ENCODE measurements at places on chromosomes 11 and 22.

GRCh38 chr22:29555065-29555644 is 1.6 kb upstream of the THOC5 start:
- no peak for DNase-seq

DNA sequence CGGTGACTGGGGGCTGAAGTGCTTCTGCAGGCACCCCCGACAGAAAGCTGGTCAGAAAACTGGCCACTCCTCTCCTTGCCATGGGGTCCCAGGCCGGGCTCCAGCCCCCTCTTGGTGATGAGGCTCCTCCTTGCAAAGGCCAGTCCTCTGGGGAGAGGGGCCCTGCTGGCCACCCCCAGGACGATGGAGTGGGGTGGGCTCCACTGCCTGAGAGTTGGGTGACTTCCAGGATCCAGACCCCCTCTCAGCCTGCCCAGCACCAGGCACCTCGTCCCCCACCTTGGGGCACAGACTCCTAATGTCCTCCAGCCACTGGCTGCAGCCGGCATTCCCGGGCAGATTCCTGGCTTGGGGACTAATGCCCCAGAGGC is 441 bp upstream of the RPS6KA4 start:
- DNase-seq: no peak

DNA sequence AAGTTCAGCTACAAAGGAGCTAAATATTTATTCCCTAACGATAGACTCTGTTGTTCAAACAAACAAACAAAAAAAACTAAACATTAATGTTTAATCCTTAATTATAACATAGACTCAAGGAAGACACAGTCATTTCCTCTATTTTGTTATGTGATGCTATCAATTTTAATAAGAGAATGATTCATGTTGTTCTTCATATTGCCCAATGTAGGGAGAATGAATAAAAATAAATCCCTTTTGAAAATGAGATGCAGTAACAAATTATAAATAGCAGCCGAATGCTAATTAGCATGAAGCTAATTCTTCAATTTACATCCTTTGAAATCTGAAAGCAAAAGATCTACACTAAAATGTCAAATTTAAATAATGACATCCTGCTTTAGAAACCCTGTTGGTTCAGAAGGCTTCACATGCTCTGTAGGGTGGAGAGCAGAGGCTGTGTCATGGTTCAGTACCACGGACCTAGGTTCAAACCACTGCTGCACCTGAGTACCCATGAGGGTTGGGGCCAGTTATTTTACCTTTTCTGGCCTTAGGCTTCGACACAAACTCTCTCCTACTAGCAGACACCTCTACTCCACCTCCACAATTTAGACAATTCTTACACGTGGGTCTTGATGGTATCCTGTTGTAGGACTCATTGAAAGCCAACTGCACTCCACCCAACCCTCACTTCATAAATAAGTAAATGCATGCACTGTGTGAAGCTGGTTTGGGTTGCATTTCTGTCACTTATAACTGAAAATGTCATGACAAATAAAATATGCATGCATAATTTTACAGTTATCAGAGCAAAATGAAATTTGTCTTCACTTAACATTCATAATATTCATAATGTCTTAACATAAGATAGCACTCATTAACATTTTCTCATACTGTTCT is 89.0 kb downstream of the RRAS2 start:
- DNase-seq: no peak

- no peak for DNase-seq
Observed at GRCh38 chr22:27614006-27614649, 187.4 kb downstream of the MN1 start.

DNA sequence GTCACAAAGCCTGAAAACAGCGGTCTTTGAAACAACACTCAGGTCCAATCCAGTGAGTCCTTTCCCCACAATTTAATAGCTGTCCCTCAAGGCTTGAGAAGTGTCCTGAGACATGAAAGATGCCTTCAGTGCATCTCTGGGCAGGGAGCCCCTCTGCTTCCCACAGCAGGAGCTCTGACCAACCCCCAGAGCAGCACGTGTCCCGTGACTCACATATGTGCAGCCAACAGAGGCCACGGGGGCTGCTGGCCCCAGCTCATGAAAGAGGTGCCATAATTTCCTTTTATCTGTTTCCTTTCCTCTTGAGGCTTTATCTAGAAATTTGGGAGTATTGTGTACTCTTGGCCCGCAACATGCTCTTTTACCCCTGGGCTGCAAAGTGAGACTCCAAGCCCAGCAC is 33.2 kb upstream of the LMO1 start:
- no peak for DNase-seq

GRCh38 chr11:10725114-10725906 is 25.7 kb upstream of the CTR9 start:
- no peak for DNase-seq

GRCh38 chr11:445765-446588 is 4.1 kb upstream of the PTDSS2 start:
- no peak for DNase-seq

GRCh38 chr11:128047026-128047425 is 540.3 kb downstream of the ETS1 start:
- DNase-seq: no peak

- no peak for DNase-seq
Observed at GRCh38 chr11:68841718-68842426, at the start of gene CPT1A. Gene CPT1A (minus strand): TSS chr11:68841916. CDS start chr11:68815474, 26,442 bp downstream.

GRCh38 chr22:39723899-39724351 is 153.4 kb downstream of the CACNA1I start:
- no peak for DNase-seq

DNA sequence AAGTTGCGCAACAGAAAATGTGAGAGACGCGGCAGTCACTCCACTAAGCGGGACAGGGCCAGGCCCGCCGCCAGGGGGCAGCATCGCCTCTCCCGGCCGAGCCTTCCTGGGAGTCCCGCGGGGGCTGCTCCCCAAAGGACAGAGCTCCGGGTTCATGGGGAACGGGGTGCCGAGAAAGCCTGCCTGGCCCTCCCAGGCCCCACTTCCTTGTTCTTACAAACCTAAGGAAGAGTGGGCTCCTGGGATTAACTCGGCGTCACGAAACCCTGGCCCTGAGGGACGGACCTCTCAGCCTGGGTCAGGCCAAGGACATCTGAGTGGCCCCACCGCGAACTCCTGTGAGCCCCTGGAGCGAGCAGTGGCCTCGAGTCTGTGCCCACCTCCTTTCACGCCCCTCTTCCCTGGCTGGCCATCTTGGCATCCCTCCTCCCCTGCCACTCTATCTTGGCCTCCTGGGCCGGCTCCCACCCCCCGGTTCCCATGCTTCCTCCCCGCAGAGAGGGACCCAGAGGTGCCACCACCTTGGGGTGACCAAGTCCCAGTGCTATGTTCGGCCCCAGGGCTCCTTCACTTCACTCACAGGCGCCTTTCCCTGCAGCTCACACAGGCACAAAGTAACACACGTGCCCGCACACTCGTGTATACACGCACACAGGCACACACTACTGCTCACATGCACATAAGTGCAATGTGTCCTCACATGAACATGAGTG is 99.9 kb upstream of the FGF3 start:
- DNase-seq: peak; percentile 14

- DNase-seq: no peak
Observed at GRCh38 chr22:39434243-39434653, 22.6 kb upstream of the MGAT3 start.

DNA sequence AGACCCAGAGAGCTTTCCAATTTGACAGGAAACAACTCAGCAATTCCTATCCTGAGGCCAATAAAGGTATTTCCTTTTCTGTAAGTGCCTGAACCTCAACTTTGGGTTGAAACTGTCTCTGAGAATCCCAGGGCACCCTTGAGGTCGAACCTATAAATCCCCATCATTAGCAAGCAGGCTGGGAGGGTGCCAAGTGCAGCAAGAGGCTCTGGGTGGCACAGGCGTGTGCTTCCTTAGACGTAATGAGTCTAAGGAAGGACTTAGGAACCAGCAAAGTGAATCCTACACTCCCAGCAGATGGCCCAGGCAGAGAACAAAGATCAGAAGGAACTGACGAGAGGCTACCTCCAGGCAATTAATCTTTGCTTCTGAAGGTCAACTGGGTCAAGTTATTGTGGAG is 234.3 kb upstream of the NARS2 start:
- no peak for DNase-seq

DNA sequence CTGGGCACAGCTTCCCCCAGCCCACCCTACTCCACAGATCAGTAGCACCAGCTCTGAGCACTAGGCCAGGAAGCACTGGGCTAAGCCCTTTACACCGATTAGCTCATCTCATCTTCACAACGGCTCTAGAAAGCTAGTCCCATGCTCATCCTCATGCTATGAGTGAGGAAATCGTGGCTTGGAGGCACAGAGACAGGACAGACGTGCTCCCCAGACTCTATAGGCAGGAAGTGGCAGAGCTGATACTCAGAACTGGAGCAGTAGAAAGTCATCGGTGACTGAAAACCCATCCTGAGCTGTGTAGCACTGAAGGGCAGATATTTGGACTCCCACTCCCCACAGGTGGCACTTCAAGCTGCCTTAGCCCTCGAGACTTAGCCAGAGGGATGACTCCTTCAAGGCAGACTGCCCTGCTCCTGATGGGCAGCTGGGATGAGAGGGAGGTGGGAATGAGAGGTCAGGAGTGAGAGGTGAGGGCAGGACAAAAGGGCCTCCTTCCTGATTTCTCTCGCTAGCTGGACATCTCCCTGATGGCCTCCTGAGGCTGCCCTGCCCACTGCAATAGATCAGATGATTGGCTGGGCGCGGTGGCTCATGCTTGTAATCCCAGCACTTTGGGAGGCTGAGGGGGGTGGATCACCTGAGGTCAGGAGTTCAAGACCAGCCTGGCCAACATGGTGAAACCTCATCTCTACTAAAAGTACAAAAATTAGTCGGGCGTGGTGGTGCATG is 9.7 kb downstream of the CD5 start:
- DNase-seq: no peak

DNA sequence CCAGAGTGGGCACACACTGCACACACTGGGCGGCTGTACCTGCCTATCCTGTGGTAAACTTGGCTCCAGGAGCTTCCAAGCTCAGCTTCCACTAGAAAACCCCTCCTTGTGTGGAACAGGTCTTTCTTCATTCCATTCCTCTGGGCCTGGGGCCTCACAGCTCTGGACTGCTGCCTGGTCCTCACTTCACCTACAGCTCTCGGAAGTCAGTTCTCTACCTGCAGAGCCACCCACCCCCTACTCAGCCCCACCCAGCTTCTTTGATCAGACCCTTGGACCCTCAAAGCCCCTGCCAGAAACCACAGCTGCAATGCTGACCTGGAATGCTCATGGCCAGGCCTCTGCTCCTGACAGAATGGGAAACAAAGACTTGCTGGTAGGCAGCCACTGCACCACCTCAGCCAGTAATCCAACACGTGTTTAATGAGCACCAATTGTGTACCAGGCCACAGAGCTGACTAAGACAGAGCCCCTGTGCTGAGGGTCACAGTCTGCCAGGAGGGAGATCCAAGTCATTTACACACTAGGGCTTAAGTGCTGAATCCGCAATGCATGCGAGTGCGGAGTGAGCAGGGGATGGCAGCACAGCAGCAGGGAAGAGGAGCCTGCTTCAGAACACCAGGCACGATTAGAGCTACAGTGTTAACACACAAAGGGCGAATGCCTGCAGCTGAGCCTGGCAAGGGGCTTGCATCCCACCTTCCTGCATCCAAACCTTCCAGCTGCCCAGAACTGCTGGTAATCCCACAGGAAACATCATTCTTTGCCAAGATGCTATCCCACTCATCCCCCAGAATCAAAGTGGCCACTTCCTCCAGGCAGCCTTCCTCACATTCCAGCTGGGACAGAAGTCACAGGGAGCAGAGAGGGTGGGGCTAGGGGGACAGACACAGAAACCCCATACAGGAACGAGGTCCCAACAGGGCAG is 4.6 kb downstream of the GNB1L start:
- DNase-seq: no peak

GRCh38 chr11:86814775-86815174 is 14.4 kb downstream of the PRSS23 start:
- DNase-seq: no peak

- DNase-seq: no peak
Observed at GRCh38 chr11:3903207-3903896, 47.9 kb downstream of the STIM1 start.

DNA sequence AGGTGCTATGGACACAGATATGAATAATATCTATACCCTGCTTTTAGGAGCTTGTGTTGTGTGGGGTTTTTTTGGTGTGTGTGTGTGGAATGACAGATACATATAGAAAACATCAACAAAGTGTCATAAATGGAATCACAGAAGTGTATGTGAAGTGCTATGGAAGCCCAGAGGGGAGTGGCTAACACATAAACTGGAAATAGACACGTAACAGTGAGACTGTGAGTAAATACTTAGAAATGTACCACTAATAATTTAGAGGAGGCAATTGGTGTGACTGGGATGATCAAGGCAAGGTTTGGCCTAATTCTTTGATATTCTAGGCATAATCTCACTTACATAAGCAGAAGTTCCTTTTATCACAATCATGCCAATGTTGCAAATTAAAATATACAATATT is 169.3 kb upstream of the TENM4 start:
- no peak for DNase-seq

DNA sequence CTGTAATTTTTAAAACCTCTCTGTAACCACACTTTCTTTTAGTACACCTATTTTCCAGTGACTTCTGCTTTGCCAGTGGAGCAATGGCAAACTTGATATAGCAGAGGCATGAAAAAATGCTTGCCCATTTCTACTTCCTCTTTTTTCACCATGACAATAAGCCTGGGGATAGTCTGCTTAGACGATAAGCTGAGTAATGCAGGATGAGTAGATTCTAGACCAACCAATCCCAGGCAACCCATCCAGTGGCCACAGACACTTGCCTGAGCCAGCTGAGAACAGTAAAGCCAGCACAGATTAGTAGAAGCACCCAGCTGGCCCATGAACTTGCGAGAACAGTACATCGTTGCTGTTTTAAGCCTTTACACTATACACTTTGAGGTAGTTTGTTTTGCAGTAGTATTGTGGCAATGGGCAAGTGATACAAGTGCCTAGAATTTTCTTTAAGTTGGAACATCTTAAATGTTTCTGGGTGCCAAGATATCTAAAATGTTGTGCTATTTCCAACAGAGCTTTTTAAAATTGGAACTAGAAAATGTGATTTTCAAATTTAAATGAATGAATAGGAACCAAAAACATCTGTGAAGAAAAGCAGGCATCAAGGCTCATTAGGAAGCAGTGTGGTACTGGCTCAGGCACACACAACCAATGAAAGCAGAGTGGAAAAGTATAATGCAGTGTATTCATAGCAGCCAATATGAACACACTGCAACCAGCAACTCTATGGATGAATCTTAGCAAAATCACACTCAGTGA is 37.7 kb downstream of the DDI1 start:
- DNase-seq: no peak

- DNase-seq: no peak
Observed at GRCh38 chr11:65439331-65440181, 17.0 kb downstream of the NEAT1 start.

DNA sequence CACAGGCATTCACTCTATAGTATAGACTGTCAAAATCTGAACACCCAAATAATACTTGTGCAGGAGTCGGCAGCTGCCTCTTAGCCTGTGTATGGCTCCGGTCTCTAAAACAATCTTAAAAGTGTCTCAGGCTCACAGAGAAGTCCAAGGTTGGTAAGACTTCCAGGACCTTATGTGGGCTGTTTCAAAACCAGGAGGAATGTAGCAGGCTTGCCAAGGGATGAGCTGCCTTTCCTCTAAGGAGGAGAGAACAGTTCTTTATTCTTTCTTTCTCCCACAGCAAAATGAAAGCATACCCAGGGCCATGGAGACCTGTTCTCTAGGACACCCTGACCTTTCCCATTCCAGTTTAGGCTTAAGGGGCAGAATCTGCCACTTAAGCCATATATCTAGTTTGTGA is 176.5 kb downstream of the TRPC6 start:
- DNase-seq: no peak
